Naive B cell (primary cell): ENCODE measurements at places on chromosomes 1 and 21. TPM values are rescaled to one million over a fixed set of nuclear protein-coding genes. Genes with fewer than 3 reads are reported as not detected.
A peak's percentile ranks its signal among the peaks of the same experiment; 100 is the strongest.

GRCh38 chr21:29211205-29211604 is 80.8 kb downstream of the MAP3K7CL start:
- DNase-seq = no peak

- DNase-seq = peak; percentile 24
Measured at GRCh38 chr1:200258447-200259375, 151.1 kb downstream of the ZNF281 start.

DNA sequence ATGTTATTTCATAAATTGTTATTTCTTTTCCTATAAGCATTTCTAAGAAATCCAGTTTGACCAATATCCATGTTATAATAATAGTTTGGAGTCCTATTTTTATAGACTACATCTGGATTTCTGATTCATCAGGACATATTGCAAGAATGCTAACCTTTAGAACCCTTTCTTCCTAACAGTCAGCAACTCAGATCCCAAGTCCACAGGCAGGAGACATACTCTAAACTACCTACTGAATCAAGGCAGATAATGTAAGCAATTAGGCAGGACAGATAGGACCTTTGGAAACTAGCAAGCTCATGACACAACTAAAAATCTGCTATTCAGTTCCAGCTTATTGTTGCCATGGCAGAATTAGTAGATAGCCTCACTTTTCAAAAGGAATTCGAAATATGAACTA is 104.1 kb downstream of the DENND1B start:
- no peak for DNase-seq

GRCh38 chr1:44705938-44706337 is 25.0 kb downstream of the RNU5D-1 start:
- no peak for DNase-seq

PKLR gene
- not detected for polyA plus RNA-seq
